ENCODE measurements at places on chromosomes 3 and 15. TPM values are rescaled to one million over a fixed set of nuclear protein-coding genes. Genes with fewer than 3 reads are reported as not detected.

GRCh38 chr3:10309736-10310135 lies 11.2 kb downstream of the SEC13 start:
- no peak for DNase-seq
- H3K4me3 ChIP-seq = no peak overlapping the region
- peaks cover 74% of the 10 kb centered on the region for H3K36me3 ChIP-seq
- H3K27ac ChIP-seq = no peak overlapping the region
- no peaks in the 10 kb centered on the region for H3K27me3 ChIP-seq

DNA sequence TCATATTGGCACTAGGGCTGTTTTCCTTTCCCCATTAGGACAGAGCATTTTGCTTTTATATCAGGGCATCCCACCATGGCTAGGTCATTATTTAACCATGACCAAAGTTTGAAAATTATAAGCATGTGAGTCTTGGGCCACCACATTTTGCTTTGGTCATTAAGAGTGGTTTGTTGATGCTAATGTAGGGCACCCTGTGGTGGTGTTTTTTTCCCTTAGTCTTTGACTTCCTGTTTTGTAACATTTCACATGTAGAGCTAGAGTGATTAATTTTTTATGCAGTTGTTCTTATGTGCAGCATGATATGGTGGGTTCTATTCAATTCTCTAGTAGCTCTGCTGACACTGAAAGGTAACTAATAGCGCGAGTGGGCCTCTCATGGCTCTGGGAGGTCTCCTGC lies 249.6 kb upstream of the ROBO1 start:
- no peak for DNase-seq
- no peaks in the 10 kb centered on the region for H3K4me1 ChIP-seq
- H3K4me3 ChIP-seq = no peak overlapping the region
- H3K27ac ChIP-seq = no peak overlapping the region
- no peaks in the 10 kb centered on the region for H3K27me3 ChIP-seq

DNA sequence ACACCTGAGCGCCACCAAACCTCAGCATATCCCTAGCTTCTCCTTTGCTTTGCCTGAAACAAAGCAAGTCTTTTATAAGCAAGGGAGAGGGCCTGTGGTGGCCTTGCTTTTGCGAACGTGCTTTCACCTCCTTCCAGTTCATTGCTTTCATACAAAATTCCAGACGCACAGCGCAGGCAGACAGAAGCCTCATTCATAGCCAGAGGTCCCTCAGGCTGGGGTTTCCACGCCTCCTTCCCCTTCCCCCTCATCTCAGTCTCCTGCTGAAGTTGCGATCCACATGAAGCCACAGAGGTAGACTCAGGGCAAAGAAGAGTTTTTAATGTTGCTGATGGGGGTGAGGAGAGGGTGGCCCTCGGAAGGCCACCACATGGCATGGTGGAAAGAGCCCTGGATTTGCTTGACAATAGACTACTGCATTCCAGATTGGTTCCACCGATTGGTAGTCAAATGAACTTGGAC lies 59.4 kb upstream of the FLNB start:
- no peak for DNase-seq
- no peaks in the 10 kb centered on the region for H3K27me3 ChIP-seq
- H3K4me1 ChIP-seq = no peaks in the 10 kb centered on the region
- H3K36me3 ChIP-seq = no peaks in the 10 kb centered on the region
- H3K4me3 ChIP-seq = no peak overlapping the region

- H3K4me3 ChIP-seq = no peak overlapping the region
- no peak for DNase-seq
- H3K27ac ChIP-seq = no peak overlapping the region
- H3K36me3 ChIP-seq = peaks cover 50% of the 10 kb centered on the region
- no peaks in the 10 kb centered on the region for H3K27me3 ChIP-seq
Measured at GRCh38 chr3:149502438-149502837, 27.9 kb downstream of the TM4SF4 start.

GRCh38 chr3:191260431-191261303 lies 61.6 kb downstream of the OSTN start:
- no peak overlapping the region for H3K4me3 ChIP-seq
- DNase-seq = no peak
- no peaks in the 10 kb centered on the region for H3K36me3 ChIP-seq
- H3K4me1 ChIP-seq = peaks cover 14% of the 10 kb centered on the region

DNA sequence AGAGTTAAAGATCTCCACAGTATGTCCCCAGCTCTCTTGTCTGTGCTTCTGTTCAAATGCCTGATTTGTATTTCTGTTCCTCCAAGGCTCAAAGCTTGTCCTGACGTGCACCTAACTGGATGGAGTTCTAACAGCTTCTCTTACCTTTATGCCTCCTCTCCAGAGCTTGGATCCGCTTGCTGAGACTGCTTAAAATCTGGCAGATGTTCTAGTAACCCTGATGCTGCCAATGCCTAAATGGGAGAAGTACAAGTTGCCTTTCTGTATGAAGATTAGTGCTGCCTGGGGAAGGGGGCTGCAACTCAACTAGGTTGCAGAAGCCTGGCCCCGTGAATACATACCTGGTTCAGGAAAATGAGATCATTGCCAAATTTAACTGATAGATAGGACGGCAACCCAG lies 354.5 kb upstream of the KCNMB2 start:
- DNase-seq = no peak
- no peak overlapping the region for H3K4me3 ChIP-seq
- H3K27ac ChIP-seq = no peak overlapping the region
- H3K36me3 ChIP-seq = no peaks in the 10 kb centered on the region
- H3K4me1 ChIP-seq = no peaks in the 10 kb centered on the region

GRCh38 chr3:136193278-136194054 lies 2.7 kb downstream of the MSL2 start:
- no peak for DNase-seq
- peak overlapping the region; percentile 58 for H3K4me3 ChIP-seq
- H3K27ac ChIP-seq = peak overlapping the region; percentile 100
- H3K4me1 ChIP-seq = peaks cover 43% of the 10 kb centered on the region

DNA sequence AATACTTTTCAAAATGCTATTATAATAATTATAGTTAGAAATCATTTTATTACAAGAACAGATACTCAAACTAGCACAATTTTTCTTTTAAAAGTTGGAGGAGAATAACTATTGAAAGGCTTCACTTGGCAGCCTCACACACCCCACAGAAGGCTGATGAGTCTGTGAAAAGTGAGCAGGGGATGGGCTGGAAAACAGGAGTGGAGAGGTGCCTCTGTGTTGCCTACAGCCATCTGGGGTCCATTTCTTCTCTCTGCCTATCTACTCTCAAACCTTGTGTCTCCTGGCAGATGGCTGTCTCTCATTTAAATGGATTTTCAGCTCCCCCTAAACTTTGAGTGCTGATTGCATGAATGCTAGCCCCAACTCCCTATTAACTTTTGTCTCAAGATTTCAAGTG lies 230.8 kb downstream of the CLSTN2 start:
- H3K4me1 ChIP-seq = no peaks in the 10 kb centered on the region
- DNase-seq = no peak
- H3K36me3 ChIP-seq = no peaks in the 10 kb centered on the region
- H3K27me3 ChIP-seq = no peaks in the 10 kb centered on the region

- peaks cover 30% of the 10 kb centered on the region for H3K36me3 ChIP-seq
- DNase-seq = no peak
- no peak overlapping the region for H3K4me3 ChIP-seq
- no peaks in the 10 kb centered on the region for H3K27me3 ChIP-seq
- H3K4me1 ChIP-seq = no peaks in the 10 kb centered on the region
Measured at GRCh38 chr15:34890424-34890823, 79.1 kb downstream of the AQR start.

- no peak overlapping the region for H3K27ac ChIP-seq
- no peak for DNase-seq
- peaks cover 3% of the 10 kb centered on the region for H3K36me3 ChIP-seq
- H3K4me3 ChIP-seq = no peak overlapping the region
- H3K4me1 ChIP-seq = peaks cover 2% of the 10 kb centered on the region
- no peaks in the 10 kb centered on the region for H3K27me3 ChIP-seq
Measured at GRCh38 chr3:4813909-4814304, 165.3 kb upstream of the BHLHE40 start.

DNA sequence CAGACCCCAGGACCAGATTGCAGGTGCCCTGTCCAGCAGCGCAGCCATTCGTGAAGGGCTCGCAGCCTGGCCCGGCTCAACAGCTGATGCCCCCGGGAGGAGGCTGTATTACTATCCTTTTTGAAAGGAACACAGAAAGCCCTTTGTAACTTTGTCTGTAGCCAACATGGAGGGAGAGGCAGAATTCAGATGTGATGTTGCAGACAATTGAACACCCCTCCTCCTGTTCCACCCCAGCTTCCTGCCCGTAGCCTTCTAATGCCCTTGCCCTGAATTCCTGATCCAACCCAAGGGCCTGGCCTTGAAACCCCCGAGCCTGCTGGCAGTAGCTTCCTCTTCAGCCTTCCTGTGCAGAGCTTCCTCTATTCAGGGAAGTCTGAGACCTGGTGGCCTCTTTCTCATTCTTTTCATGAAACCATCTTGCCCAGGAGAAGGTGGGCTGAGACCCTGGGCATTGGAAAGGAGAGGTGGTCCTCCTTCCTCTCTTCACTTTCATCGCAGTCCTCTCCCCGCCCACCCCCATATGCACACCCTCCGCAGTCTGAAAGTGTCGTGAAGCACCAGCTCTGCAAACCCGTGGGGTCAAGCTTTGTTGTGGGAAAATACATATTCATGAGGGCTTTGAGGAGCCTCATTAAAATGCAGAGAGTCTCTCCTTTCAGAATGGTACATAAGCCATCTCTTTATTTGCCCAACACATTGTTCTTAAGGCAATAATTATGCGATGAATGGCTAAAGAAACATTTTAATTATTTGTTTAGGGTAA lies 109.2 kb downstream of the APBA2 start:
- H3K27me3 ChIP-seq = no peaks in the 10 kb centered on the region
- H3K4me1 ChIP-seq = no peaks in the 10 kb centered on the region
- no peaks in the 10 kb centered on the region for H3K36me3 ChIP-seq
- H3K4me3 ChIP-seq = no peak overlapping the region
- no peak overlapping the region for H3K27ac ChIP-seq

- no peak overlapping the region for H3K4me3 ChIP-seq
- H3K27ac ChIP-seq = no peak overlapping the region
- H3K36me3 ChIP-seq = peaks cover 5% of the 10 kb centered on the region
- H3K27me3 ChIP-seq = no peaks in the 10 kb centered on the region
- H3K4me1 ChIP-seq = no peaks in the 10 kb centered on the region
Measured at GRCh38 chr3:182913889-182914288, 66.4 kb downstream of the DCUN1D1 start.

DNA sequence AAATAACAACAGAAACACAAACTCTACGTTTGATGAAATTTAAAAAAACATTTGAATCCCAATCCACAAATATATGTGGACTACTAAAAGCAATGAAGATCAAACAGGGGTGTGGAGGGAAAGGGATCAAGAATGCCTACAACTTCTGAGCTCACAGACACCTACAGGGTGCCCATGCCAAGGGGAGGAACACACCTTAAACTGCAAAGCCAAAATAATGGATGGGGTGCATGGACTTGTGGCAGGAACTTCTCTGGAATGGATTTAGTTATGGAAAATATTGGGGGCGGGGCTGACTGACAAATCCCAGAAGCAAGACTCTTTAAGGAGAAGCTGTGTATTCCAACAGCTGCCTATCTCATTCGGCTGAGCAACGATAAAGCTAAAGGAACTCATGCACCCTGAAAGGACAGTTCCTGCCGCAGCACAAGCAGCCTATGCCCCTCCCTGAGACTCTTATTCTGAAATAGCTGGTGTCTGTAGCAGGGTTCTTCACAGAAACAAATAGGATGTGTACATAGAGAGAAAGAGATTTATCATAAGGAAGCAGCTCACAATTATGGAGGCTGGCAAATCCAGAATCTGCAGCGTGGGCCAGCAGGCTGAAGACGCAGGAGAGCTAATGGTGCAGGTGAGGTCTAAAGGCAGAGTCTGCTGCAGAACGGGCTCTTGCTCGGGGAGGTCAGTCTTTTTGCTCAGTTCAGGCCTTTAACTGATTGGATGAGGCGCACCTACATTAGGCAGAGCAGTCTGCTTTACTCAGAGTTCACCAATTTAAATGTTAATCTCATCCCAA lies 24.5 kb upstream of the PLA2G4D start:
- H3K27me3 ChIP-seq = no peaks in the 10 kb centered on the region
- no peak overlapping the region for H3K27ac ChIP-seq
- H3K36me3 ChIP-seq = no peaks in the 10 kb centered on the region
- no peak overlapping the region for H3K4me3 ChIP-seq
- no peaks in the 10 kb centered on the region for H3K4me1 ChIP-seq

DNA sequence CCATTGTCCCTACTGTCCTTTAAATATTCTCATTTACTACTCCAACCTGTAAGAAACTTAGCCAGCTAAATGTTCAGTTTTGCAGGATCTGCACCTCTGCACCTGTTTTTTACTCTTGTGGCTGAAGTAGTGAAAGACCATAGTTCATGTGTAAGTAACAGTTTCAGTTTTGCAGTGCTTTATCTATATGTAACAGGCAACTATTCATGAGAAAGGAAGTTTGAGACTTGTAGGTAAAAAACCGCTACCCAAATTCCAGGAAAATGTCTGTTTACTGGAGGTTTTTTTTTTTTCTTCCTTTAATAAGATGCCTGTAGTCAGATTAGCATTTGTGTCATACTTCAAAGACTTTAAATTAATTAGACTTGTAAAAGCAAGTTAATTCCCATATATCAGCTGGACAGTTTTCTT lies 25.4 kb upstream of the MBNL1 start:
- no peaks in the 10 kb centered on the region for H3K27me3 ChIP-seq
- peak overlapping the region; percentile 6 for H3K27ac ChIP-seq
- no peaks in the 10 kb centered on the region for H3K4me1 ChIP-seq
- H3K36me3 ChIP-seq = no peaks in the 10 kb centered on the region
- no peak overlapping the region for H3K4me3 ChIP-seq

- H3K27ac ChIP-seq = no peak overlapping the region
- H3K27me3 ChIP-seq = peaks cover 4% of the 10 kb centered on the region
- no peaks in the 10 kb centered on the region for H3K36me3 ChIP-seq
- H3K4me3 ChIP-seq = no peak overlapping the region
Measured at GRCh38 chr3:54582424-54582823, 345.4 kb downstream of the LRTM1 start.

DNA sequence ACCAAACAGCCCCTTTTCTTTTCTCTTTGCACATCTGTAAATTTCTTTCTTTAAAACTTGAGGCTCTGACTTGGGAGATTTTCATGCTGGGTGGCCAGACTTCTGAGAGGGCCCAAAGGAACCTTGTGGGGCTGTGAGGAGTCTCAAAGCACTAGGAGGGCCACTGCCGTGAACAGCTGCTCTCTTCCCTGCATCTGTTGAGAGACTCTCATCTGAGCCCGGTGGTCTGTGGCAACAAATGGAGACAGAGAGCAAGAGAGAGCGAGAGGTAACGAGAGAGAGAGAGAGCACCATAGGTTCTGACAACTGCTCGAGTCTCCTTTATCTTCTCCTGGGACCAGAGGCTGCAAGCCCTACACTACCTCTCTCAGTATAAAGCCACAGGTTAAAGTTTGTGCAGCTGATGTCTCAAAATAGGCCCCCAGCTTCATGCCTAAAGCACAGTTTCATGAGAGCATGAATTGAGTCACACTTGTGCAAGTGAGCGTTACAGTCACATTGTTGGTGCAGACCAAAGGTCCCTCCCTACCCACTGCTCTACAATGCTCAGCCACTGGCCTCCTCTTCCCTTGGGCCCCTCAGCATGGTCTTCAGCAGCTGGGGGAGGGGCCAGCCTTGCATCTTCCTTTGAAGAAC lies 60.7 kb downstream of the ZNF621 start:
- peaks cover 24% of the 10 kb centered on the region for H3K4me1 ChIP-seq
- H3K27me3 ChIP-seq = no peaks in the 10 kb centered on the region
- no peak overlapping the region for H3K4me3 ChIP-seq

OXTR gene
- 0.28 TPM for total RNA-seq

SLC2A2 gene
- total RNA-seq = 506 TPM

CXCR6 gene
- total RNA-seq = 0.75 TPM

POLQ gene
- 0.17 TPM for total RNA-seq

NME9 gene
- total RNA-seq = 0.08 TPM

Data from liver (tissue), 10 donors.